ENCODE measurements at places on chromosomes 2 and 18. TPM values are rescaled to one million over a fixed set of nuclear protein-coding genes. Genes with fewer than 3 reads are reported as not detected.

DNA sequence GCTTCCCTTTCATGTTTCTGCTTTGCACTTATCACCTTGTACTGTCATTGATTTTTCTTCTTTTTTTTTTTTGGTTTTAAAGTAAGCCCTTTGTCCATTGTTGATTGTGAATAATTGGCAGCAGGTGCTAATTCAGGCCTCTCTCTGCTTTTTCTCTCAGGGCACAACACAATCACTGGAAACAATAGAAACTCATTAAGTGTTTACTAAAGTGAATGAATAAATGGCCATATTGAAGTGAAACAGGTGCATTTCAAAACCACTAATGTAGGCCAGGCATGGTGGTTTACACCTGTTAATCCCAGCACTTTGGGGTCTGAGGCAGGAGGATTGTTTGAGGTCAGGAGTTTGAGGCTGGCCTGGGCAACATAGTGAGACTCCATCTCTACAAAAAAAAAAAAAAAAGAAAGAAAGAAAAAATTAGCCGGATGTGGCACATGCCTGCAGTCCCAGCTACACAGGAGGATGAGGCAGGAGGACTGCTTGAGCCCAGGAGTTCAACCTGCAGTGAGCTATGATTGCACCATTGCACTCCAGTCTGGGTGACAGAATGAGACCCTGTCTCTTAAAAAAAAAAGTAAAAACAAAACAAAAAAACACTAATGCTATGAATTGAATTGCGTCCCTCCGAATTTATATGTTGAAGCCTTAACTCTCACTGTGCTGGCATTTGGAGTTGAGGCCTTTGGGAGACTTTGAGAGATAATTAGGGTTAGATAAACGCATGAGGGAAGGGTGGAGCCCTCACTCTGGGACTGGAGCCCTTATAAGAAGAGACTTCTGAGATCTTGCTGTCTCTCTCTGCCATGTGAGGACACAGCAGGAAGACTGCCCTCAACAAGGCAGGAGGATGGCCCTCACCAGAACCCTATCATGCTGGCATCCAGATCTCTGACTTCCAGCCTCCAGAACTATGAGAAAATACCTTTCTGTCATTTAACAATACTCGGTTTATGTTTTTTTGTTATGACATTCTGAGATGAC lies 19.9 kb downstream of the SLC38A11 start:
- no peak for DNase-seq

- no peak for DNase-seq
Measured at GRCh38 chr2:99184811-99185210, 3.8 kb downstream of the MRPL30 start.

GRCh38 chr18:65994302-65994701 lies 243.5 kb downstream of the CDH7 start:
- no peak for DNase-seq

DNA sequence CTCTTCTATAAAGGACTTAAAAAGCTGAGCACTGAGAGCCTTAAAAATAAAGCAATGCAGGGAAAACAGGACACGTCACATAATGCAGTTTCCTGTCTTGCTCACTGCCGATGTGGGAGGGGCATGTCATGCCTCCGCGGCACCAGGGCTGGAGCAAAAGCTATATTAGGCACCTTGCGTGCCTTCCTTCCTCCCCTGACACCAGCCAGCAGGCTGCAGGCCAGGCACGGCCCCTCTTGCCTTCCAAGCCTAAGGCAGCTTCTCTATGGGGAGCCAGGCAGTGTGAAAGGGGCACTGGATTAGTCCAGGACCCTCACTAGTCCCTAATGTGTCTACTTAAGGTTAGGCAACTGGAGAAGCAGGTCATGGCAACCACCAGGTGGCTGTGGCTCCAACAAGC lies 26.3 kb downstream of the MRPL35 start:
- no peak for DNase-seq

- peak; percentile 6 for DNase-seq
Measured at GRCh38 chr2:238336151-238336550, 15.8 kb downstream of the TRAF3IP1 start.

DNA sequence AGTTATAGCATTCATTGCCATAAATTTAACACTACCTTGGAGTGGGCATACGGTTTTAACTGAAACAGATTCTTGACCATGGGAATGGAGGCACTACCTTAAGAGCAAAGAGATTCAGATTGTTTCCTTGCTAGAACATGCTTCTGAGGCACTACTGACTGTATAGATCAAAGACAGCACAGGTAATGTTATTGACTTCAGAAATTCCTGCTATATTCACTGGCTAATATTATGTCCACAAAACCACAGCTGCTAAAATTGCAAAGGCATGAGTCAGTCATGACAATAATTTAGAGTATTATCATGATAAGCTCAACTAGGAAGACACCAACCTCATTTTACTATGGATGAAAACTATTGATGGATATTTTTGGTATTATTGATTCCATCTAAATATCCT lies 39.4 kb downstream of the SLC8A1 start:
- no peak for DNase-seq

DNA sequence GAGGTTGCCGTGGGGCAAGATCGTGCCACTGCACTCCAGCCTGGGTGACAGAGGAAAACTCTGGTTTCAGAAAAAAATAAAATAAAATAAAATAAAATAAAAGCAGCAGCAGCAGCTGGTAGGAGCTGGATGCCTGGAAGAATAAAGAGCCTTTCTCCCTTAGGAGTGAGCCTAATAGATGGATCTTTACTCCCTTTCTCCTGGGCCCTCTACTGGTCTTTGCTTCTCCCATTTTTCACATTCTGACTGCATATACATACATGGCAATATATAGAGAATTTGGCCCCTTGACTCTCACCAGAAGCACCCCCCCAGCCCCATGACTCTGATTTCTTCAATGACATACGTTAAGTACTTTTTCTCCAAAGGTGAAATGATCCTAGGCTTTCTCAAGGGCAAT lies 9.8 kb upstream of the MALT1 start:
- peak; percentile 22 for DNase-seq

DNA sequence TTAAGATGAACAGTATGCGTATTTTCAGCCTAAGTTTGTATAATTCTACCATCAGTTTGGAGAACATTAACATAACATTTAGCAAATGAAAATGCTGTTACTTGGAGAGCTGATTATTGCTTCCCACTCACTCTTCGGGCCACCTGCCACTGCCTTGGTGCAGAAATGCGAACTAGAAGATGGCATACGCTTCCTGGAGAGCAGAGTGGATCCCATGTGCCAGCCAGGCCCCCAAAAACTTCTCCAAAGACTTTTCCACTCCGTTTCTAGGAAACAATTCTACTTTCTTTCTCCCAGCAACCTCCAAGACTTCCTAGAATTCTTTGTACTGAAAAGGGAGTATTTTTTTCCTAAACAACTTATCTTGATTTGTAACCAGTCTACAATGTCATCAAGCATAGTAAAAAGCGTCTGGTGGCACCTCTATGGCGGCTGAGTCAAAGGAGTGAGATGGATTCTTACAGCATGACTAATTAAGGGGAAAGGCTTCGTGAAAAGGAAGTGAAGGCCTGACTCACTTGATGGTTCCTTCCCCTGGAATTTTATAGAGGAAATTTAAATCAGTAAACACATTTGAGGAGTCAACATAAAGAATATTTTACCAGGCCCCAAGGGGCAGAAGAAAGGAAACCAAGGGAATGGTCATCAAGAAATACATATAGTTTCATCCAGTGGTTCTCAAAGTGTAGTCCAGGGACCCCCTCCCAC lies 36.6 kb downstream of the FEZ2 start:
- DNase-seq: peak; percentile 98

- DNase-seq: no peak
Measured at GRCh38 chr2:170359466-170359865, 181.5 kb downstream of the MYO3B start.

- no peak for DNase-seq
Measured at GRCh38 chr2:181317511-181317910, 139.7 kb upstream of the ITGA4 start.

DNA sequence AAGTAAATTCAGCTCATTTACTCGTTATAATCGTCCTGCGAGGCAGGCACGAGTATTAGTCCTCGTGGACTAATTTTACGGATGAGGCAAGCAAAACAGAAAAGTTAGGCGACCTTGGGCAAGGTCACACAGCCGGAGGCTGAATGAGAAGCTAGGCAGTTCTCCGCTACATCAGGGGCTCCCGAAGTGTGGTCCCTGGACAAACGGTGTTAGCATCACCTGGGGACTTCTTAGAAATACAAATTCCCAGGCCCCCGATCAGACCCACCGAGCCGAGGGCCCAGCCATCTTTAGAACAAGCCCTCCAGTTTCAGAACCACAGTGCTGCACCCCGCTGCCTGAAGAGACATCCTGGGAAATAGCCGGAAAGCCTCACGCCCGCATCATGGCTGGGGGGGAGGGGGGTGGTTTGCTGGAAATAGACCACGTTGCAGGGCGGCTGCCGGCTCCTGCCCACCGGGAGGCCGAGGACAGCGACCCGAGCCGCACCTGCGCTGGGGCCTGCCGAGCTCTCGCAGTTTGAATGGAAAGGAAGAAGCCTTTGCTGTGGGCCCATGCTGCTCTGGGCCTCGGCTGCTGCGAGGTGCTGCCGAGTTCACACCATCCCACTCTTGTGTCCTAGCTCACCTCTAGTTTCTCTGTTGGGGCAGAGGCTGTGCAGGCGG lies 72.2 kb downstream of the TFCP2L1 start:
- no peak for DNase-seq

- DNase-seq: peak; percentile 11
Measured at GRCh38 chr2:135744760-135745314, 3.2 kb downstream of the UBXN4 start.

DNA sequence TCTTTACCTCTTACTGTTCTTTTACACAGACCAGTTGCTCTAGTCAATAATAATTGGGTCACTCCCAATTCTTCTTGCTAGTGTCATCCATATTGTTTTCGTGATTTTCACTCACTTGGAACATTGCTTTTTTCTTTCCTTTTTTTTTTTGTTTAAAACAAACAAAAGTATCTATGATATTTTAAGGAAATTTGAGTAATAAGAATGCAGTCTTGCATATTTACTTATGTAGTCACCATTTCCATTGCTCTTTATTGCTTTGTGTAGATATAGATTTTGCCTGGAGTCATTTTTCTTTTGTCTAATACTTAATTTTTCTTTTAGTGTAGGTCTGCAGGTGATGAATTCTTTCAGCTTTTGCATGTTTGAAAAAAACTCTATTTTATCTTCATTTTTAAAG lies 71.9 kb downstream of the WDR7 start:
- DNase-seq: no peak

- DNase-seq: no peak
Measured at GRCh38 chr2:205768341-205768740, 86.0 kb downstream of the NRP2 start.

- DNase-seq: no peak
Measured at GRCh38 chr2:198702796-198703195, 754.9 kb downstream of the SATB2 start.

GRCh38 chr2:9203006-9203405 lies 3.6 kb upstream of the ASAP2 start:
- DNase-seq: no peak

GRCh38 chr18:50622320-50622719 lies 62.4 kb downstream of the MAPK4 start:
- no peak for DNase-seq

- DNase-seq: no peak
Measured at GRCh38 chr2:239380831-239381708, 19.8 kb downstream of the HDAC4 start.

DNA sequence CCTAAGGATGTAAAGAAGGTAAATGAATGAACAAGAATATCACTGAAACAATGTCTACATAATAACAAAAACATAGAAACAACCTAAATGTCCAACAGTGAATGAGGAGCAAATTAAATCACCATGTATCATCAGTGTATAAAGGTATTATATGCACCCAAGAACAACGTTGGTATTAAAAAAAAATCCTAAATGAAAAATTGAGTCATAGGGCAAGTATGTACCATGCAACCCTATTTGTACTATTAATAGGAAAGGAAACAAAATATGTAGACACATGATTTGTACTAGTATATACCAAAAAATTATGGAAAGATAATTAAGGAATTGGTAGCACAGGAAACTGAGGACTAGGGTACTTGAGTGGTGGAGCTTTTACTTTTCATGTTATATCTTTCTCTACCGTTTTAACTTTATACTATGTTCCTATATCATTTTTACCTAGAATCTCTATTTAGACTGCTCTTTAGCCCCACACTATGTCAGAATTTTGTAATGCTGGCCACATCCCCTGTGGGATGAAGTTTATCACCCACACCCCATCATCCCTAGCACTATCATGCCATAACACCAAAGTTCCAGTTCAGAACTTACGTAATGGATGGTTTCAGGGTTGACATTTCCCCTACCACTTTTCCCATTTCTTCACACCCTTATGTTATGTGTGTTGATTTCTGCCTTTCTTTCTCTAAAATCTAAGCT lies 25.6 kb downstream of the IKZF2 start:
- no peak for DNase-seq

DNA sequence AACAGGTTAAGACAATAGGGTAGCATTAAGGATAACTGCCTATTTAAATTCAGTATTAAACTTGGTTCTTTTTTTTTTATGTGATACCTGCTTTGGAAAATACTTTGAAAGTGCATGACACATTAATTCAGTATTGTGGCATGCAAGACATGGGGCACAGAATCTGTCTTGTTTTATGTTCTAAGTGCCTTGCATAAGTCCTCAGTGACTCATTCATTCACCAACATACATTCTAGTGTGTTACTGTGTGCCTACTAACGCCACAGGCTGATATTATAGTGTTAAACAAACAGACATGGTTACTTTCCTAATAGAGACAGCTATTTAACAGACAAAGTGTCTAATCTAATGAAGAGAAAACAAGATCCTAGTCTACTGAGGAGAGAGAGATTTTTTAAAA lies 91.7 kb downstream of the GCA start:
- peak; percentile 33 for DNase-seq

GRCh38 chr18:23020555-23021294 lies 87.6 kb downstream of the RBBP8 start:
- DNase-seq: no peak

GRCh38 chr18:55869556-55870501 lies 281.8 kb upstream of the TCF4 start:
- peak; percentile 41 for DNase-seq

DNA sequence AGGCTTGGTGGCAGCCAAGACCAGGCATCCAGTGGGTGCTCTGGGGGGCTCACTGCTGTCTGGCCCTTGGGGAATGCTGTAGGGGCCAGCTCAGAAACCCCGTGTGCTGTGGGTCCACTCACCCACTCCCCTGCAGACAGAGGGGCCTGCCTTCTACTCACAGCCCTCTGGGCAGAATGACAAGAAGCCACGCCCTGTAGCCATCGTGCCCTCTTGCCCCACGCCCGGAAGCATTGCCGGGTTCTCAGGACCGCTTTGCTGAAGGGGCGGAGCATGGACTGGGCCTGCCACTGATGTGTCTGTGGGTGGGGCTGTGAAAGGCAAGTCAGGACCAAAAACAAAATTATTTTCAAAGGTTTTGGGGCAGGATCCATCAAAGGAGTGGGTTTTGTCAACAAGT lies 27.8 kb downstream of the GLI2 start:
- DNase-seq: no peak

GRCh38 chr2:49978341-49978740 lies 824.0 kb upstream of the FSHR start:
- DNase-seq: no peak

GRCh38 chr2:13230221-13230620 lies 513.5 kb downstream of the TRIB2 start:
- peak; percentile 24 for DNase-seq

Gene ATP8B1
- 53.4 TPM for total RNA-seq

Gene CXCR1
- not detected for total RNA-seq

Gene SAG
- total RNA-seq: not detected

Gene RND3
- 559 TPM for total RNA-seq

Gene FBLN7
- total RNA-seq: 0.99 TPM

Gene EFR3B
- 0.51 TPM for total RNA-seq

Gene CFAP53
- total RNA-seq: 0.99 TPM

Gene CPS1
- 25.7 TPM for total RNA-seq

Gene WDFY1
- 156 TPM for total RNA-seq

Gene RAPGEF4
- 1.3 TPM for total RNA-seq

Gene NUP35
- total RNA-seq: 8.9 TPM

Gene FAM237A
- not detected for total RNA-seq

Gene SERPINB3
- not detected for total RNA-seq
